ENCODE measurements at places on chromosomes 5 and 9.
A peak's percentile ranks its signal among the peaks of the same experiment; 100 is the strongest.

DNA sequence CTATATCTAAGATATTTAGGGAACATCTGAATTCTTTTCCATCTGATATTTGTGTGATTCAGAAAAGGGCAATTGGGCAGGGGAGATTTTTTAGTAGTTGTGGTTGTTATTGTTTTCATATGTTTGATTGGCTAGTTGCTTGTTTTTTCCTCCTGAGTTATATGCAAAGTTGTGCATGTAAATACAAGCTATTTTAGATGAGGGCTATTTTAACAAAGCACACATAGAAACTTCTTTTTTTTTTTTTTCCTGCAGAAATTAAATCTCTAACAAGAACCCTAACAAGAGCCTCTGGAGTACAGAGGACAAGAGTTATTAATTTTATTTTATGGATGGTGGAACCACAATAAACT lies 559.1 kb downstream of the CETN3 start:
- DNase-seq, result no peak

GRCh38 chr5:53607886-53608285 lies 47.4 kb downstream of the NDUFS4 start:
- no peak for DNase-seq

GRCh38 chr5:59583151-59583809 lies 310.2 kb downstream of the PDE4D start:
- no peak for DNase-seq

GRCh38 chr5:167967494-167968177 lies 323.8 kb upstream of the WWC1 start:
- DNase-seq, result no peak

DNA sequence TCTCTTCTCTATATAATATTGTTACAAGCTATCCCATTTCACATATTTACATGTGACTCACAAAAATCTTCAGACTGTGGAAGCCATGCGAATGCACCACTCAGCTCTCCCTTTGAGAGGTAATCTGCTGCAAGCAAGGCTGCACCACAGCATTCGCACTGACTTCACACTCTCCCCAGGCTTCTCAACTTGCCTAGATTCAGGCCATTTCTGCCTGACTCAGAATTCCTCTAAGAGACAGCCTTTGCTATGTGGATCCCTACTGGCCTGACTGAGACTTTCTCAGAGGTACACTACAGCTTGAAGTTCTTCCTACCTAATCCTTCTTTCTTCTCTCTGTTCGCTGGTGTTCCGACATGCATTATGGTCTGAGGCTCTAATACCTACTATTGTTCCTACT lies 21.1 kb upstream of the DMRTA1 start:
- DNase-seq, result no peak

- DNase-seq, result no peak
These were observed 36.4 kb upstream of the ADAMTS2 start for GRCh38 chr5:179381691-179382090.

DNA sequence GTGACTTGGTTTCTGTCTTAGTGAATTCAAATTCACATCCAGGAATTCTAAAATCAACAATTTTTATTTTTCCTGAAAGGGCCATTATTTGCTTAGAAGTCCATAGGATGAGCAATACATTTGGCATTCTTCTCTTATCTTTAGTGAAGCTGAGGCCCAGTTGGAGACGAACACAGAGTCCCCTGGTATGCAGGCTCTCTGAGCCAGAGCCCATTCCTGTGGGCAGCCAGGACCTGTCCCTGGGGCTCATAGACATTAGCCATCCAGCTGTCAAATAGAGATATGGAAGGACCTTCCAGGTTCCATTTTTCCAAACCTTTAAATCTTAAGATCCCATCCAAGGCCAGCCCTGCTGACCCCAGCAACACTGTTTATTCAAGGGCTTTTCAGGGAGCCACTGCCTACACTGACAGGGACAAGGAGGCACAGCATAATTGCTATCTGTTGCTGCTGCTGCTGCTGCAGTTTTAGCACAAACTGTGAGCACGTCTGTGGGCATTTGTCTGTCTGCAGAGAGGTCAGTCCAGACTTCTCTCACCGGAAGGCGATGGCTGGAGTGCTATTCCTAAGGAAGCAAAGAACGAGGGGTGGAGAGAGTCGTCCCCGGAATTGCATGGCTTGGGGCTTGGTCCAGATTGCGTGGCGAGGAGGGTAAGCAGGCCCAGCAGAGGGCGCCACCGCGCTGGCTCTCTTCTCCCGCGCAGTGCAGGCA lies 639.0 kb downstream of the CCDC171 start:
- peak; percentile 74 for DNase-seq

DNA sequence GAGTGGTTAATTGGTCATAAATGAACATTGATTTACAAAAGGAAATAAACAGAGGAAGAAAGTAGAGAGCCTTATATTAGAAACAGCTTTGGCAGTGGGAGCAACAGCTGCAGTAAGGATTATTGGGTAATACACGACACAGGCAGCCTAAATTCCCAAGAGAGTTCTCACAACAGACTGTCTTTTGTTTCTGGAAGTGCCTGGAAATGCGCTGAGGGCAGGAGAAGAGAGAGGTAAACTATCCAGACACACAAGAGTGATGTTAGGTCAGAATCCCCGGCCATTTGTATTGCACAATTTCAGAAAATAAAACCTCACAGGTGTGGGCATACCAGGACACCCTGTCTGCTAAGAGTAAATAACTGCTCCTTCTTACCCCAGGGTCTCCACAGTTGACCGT lies 450.4 kb upstream of the CTNND2 start:
- no peak for DNase-seq

DNA sequence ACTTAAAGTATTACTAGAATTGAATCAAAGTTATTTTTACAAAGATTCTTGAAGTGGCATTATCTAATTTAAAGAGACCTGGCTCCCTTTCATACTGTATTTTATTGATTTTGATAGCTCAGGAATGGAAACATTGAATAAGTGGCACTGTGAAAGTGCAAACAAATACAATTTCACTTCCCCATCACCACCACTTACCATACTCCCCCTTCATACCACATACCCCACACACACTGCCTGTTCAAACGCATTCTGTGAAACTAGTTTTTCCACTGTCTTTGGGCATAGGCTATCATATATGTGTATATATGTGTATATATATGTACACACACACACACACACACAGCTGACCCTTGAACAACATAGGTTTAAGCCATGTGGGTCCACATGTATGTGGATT lies 62.1 kb upstream of the ATG10 start:
- DNase-seq, result no peak

DNA sequence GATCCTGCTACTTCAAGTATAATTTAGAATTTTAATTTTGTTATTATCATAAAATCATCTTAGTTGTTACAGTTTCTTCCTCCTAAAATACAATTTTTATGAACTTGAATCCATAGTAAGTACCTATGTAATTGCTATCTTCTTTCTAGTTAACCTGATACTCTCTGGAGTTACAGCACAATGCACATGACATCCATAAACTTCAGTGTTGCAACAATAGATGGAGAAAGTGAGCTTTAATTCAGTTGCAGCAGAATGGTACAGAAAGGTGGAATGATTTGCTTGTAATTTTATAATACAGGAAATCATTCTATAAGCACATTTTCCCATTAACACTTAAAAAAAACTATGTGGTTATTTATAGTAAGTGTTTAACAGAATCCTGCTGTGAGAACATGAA lies 372.0 kb downstream of the CDH9 start:
- DNase-seq, result no peak

- DNase-seq, result no peak
These were observed 50.7 kb downstream of the ICE1 start for GRCh38 chr5:5473226-5473625.

DNA sequence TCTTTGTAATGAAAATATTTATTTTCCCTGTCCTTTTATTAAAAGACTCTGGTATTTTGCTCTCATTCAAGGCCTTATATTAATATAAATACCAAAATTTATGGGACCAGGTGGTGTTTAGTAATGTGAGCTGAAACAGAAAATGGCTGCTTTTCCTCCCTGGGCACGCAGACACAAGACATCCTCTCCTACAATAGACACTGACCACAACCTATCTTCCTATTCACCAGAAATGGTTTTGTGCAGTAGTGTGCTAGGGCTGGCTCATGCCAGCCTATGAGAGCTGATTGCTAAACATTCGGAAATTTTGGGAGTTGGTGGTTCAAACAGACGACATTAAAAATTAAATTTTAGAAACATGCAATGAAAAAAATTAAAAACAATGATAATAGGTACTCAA lies 338.2 kb downstream of the BNC2 start:
- no peak for DNase-seq

DNA sequence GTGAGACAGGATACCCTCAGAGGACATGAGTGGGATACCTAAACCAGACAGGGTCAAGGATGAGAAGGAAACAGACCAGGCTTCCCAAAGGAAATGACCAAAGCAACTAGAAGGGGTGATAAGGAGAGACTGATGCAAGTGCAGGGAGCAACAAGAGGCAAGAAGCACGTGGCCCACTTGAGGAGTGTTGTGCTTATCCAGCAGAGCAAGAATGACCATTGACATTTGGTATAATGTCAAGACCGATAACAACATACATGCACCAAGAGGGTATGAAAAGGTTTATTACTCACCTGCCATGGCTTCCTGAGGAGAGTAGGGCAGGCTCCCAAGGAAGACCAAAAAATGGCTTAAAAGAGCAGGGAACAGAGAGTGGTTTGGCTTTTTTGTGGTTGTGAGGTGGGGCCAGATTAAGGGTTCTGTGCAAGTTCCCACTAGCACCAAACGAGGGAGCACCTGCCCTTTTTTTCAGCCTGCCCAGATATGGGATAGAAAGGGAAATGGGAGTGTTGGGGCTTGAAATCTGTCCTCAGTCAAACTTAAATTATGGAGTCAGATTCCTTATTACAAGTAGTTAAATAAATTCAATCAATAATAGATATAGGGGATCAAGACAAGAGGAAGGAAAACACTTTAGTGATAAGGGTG lies 513.6 kb downstream of the RASEF start:
- no peak for DNase-seq

DNA sequence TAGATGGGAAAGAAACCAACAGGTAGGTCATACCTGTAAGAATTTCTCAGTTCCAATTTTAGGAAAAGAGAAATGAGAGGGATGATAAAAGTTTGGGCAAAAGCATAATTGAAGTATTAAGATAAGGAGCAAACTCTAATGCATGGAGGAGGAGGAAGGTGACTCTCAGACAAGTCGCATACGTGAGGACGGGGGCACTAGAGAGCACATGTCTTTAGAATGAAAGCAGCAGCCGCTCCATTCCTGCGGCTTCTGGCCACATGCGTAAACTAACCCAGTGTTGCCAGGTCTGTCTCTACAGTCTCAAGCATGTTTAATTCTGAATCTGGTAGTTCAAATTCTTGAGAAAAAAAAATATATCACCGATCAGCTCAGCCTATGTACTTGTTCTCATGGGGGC lies 371.5 kb upstream of the SLC30A5 start:
- DNase-seq, result no peak

DNA sequence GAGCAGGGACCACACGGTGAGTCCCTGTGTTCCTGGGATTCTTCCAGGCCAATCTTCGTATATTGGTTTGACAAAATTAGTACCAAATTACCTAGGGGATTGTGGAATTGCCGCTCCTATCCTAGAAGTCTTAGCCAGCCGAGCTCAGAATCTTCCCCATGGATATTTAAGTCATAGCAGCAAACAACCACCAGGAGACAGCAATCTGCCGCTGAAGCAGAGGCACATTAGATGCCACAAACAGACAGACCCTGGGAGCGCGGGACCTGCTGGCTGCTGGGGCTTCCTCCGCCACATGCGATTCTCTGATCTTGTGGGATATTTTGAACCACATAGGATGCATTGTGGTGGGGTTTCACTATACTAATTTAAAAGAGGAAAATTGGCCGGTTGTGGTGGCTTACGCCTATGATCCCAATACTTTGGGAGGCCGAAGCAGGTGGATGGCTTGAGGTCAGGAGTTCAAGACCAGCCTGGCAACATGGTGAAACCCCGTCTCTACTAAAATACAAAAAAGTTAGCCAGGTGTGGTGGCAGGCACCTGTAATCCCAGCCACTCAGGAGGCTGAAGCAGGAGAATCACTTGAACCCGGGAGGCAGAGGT lies 31.7 kb upstream of the ZBTB43 start:
- DNase-seq, result peak; percentile 65

GRCh38 chr9:19732441-19732951 lies 56.3 kb downstream of the SLC24A2 start:
- no peak for DNase-seq

DNA sequence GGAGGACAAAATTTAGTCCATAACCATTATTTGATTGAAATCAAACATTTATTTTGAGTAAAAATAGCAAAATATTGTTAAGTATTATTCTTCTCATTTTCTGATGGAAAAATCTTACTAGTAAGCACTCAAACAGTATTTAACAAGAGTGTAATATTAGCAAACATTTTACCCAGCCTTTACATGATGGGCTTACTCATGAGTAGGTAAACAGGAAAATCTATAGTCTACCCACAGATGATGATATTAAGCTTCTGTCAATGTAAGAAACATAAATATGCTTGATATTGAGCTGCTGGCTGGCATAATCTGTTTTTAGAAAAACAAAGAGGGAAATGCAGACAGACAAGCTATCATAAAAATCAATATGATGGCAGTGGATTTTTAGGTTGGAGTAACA lies 418.5 kb upstream of the COX7C start:
- DNase-seq, result no peak

DNA sequence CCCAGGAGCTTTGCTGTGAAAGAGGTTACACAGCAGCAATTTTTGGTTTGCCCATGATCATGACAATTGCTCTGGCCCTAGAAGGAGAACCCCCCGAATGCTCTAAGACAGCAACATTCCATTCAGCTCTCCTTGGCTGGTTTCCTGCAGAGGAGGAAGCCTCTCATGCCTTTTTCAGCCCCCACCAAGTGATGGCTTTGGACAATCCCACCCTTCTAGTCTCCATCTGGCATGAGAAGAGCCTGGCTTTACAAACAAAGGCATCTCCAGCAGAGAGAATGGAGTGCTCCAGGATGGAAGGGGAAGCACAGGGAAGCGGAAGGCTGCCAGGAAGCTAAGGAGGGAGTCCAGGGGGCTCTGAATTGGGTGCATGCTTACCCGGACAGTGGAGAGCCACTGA lies 98.4 kb downstream of the CRB2 start:
- DNase-seq, result no peak

- no peak for DNase-seq
These were observed 641.3 kb upstream of the KLF4 start for GRCh38 chr9:108130905-108131304.

DNA sequence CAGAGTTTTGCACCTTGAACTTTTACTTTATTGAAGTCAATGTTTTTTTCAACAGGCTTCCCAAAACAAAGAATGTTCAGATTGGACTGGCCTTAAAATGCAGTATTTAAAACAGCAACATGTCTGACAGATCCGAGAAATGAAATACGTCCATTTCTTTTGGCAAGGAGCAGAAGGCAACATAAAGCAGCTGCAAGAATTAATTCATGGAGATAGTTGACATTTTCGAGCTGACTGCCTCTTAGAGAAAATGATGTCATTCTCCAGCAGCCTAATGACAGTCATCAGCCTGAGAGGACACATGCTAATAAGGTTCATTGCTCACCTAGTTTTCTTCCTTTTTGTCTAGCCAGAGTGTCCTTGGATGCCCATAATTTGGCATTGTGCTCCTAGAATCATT lies 232.2 kb upstream of the SEMA6A start:
- no peak for DNase-seq

- DNase-seq, result no peak
These were observed 18.0 kb downstream of the KLF4 start for GRCh38 chr9:107471552-107471951.

Data from HEK293T (cell line).